ENCODE measurements at places on chromosomes 1 and 21.

DNA sequence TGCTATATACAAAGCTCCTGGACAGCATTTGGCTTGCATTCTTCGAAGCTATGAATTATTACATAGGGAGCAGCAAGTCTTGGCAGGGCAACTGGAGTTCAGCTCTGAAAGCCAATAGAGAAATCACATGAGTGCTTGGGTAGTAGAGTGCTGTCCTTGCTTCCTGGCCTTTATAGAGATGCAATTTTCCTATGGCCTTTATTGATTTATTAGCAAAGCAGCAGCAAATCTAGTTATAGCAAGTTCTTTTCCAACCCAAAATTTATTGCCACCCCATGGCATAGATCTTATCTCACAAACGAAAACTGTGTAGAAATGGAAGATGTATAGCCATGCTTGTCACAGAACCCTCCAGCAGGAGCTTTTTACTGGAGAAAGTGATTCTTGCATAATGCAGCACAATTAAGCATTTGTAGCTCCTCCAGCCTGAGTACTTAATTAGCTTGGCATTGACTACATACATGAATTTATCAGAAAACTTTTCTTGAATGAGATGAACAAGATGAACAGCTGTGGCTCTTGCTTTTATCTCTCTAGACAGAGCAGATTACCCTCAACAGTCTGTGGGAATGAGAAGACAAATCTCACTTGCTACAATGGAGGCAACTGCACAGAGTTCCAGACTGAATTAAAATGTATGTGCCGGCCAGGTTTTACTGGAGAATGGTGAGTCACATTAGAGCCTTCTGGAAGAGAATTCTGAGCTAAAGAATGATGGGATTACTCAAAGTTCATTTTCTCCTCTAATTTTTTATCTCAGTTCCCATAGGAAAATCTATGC lies 170.1 kb downstream of the CRB1 start:
- no peak for DNase-seq

GRCh38 chr1:211473823-211474222 lies 18.1 kb downstream of the RD3 start:
- no peak for DNase-seq

- DNase-seq, result no peak
These were observed 30.5 kb downstream of the IFI16 start for GRCh38 chr1:159040206-159040605.

GRCh38 chr1:230382001-230382491 lies 44.1 kb downstream of the PGBD5 start:
- DNase-seq, result no peak

GRCh38 chr1:13864760-13865159 lies 164.8 kb downstream of the PRDM2 start:
- DNase-seq, result no peak

DNA sequence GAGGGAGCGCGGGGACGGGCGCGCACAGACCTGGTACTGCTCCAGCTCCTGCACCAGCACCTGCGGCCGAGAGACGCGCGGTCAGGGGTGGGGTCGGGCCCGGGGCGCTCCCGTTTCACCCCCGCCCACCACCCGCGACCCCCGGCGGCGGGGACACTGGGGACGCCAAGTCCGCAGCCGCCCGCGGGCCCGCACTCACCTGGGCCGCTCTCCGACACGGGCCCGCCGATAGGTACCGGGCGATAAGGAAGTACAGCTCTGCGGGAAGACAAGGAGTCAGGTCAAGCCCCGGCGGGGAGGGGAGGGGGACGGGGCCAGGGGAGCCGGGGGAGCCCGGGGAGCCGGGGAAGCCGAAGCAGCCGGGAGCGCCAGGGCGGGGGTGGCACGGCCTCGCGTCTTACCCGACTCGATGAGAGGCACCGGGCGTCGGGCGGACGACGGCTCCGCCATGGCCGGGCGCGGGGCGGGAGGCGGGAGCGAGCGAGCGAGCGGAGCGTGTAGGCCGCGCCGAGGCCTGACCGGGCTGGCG lies 326 bp downstream of the BRWD1 start:
- peak; percentile 90 for DNase-seq

GRCh38 chr1:41418857-41419583 lies 57.8 kb downstream of the FOXO6 start:
- peak; percentile 96 for DNase-seq

GRCh38 chr1:39044762-39045161 lies 18.6 kb downstream of the NDUFS5 start:
- no peak for DNase-seq

DNA sequence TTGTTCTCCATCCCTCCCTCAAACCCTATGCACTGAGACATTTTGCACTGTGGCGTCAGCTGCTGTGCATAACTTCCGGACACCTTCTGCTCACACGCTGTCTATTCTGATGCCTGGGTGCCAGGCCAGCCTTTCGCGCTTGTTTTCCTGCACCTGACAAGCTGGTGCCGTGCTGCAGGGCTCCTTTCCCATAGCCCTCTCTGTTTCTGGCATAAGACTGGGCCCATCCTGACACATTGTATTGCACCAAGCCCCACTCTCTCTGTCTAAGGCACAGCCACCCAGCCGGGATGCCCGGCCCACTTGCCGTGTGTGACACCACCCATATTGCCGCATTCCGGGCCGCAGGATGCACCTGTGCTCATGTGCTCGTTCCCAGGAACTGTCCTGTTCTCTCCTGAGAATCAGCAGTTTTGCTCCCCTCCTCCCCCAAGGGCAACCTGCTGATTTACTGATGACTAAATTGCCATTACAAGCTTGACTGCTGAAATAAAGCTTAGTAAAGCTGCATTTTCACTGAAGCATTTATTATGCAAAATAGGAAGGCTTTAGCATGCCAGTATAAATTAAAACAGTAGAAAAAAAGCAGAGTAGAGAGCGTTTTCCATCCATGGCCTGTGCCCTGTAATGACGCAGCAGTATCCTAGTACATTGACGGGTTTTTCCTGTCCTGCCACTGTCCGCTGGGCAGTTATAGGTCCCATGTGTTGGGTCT lies 88.0 kb downstream of the CD247 start:
- no peak for DNase-seq

GRCh38 chr1:220462752-220463151 lies 65.2 kb upstream of the MARK1 start:
- DNase-seq, result no peak

- DNase-seq, result no peak
These were observed 71.0 kb upstream of the GNG4 start for GRCh38 chr1:235720544-235720943.

GRCh38 chr1:207898260-207898659 lies 12.7 kb downstream of the CD34 start:
- no peak for DNase-seq

GRCh38 chr1:58813361-58813760 lies 29.5 kb upstream of the JUN start:
- DNase-seq, result no peak

DNA sequence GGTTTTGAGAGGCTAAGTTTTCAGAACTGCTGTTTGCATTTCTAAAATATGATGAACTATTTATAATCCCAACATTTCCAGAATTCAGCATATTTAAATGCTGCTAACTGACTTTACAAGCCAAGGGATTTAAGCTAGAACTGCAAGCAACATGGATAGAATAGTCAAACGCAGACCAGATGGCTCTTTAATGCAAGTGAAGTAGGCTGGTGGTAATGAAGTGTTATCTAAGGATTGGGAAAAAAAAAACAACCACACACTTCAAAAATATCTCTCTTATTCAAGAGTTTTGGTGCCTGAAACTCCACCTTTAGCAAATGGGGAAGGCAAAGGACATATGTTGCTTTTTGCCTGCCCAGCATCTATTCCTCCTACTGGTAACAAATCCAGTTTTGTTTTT lies 20.9 kb upstream of the SSX2IP start:
- DNase-seq, result no peak

DNA sequence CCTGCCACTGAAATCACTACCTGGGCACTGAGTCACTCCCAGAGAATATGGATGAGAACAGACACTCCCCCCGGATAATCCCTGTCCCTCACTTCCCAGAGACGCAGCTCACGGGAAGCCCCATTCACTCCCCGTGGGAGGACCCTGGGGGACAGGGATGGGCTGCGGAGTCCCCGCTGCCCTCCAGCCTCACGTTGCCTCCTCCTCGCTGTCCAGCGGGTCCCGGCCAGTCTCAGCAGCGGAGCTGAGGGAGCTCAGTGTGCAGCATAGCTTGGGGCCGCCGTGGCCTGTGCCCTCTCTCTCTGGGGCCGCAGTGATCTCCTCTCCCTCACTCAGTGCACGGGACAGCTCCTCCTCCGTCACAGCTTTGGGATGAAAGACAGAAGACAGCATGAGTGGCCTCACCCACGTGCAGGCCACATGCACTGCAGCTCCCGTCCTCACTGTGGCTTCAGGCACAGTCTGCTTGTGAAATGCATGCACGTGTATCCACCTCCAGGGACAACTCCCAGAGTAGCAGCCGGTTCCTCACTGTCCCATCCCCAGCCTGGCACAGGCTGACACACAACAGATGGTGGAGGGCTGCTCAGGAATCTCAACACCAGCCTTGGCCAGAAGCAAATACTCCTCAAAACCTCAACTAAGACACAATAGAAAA lies 7.4 kb downstream of the CFAP410 start:
- DNase-seq, result no peak

- peak; percentile 87 for DNase-seq
These were observed 65.4 kb downstream of the ALPL start for GRCh38 chr1:21574466-21575151.

GRCh38 chr1:212691561-212692071 lies 8.0 kb downstream of the BATF3 start:
- no peak for DNase-seq

GRCh38 chr1:24923485-24924113 lies 6.5 kb downstream of the RUNX3 start:
- DNase-seq, result no peak

- no peak for DNase-seq
These were observed 90.8 kb downstream of the DDAH1 start for GRCh38 chr1:85374160-85374559.

DNA sequence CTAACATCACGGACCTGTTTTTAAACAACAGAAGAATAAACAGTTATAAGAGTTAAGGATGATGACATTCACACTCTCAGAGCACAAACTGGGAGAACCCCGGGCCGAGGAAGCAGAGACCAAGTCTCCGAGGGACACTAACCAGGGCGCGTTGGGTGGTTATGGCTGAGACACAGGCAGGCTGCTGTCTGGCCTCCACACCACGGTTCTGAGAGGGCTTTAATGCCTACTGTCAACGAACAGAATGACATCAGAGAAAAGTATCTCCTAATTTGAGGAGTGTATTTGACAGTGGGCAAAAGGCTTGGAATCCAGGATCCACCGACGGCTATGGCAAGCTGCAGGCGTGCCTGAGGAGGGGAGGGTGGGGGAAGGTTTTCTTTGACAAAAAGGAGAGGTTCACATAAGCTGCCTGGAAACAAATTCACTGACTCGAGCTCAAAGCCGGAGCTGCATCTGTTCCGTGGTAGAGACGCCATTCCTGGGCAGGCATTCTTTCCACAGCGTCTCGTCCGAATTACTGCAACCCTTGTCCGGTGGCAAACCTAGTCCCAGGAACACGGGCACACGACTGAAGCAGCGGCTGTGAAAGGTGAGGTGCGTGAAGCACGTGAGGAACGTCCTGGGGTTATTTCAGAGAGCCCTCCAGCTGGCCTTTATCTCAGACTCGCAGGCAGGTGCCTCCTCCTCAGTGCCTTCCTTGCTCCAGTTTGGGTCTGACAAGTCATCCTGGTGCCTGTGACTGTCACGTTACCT lies 9.4 kb downstream of the POFUT2 start:
- peak; percentile 56 for DNase-seq

GRCh38 chr1:154993572-154994268 lies at the start of gene LENEP:
TSS of gene LENEP (plus strand) at chr1:154993586. CDS start at chr1:154993608, 22 bp downstream.
- DNase-seq, result peak; percentile 70

DNA sequence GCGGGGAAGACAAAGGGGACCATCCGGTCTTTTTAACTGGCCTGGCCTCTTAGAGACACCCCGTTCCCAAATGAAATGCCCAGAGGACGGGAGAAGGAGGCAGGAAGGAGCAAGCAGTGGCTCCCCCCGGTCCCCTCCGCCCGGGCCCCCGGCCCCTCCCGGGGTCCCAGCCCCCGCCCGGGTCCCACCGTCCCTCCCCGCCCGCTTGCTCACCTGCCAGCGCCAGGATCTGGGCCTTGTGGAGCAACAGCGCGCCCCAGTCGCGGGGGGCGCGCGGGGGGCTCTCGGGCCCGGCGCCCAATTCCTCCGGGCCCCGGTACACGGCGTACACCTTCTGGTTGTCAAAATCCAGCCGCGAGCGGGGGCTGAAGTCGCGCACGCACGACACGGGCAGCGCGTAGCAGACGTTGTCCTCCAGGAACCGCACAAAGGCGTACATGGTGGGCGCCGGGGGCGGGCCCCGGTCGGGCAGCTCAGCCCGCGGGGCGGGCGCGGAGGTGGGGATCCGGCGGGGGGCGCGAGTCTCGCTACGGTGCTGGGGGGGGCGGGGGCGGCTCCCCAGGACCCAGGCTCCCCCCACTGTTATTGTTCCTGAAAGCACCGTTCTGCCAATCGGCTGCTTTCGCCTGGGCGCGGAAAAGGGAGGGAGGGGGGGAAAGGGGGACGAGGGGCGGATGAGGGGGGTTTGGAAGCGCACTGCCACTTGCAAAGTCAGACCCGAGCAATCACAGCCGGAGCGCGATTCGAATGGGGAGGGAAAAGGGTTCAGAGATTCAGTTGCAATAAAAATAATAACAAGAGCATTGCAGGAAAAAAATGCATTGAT lies at the start of gene BEND5:
TSS of gene BEND5 (minus strand) at position 499 of the 826 bp plus-strand sequence. CDS start at position 439, 60 bp downstream.
- DNase-seq, result no peak

- DNase-seq, result no peak
These were observed 448 bp downstream of the AURKAIP1 start for GRCh38 chr1:1374589-1374928.

GRCh38 chr1:14597343-14598006 lies 1.0 kb upstream of the KAZN start:
- DNase-seq, result no peak

GRCh38 chr1:30035522-30036228 lies 687.7 kb downstream of the MATN1 start:
- DNase-seq, result no peak
